ENCODE measurements at places on chromosomes 4 and X.
A peak's percentile ranks its signal among the peaks of the same experiment; 100 is the strongest.

DNA sequence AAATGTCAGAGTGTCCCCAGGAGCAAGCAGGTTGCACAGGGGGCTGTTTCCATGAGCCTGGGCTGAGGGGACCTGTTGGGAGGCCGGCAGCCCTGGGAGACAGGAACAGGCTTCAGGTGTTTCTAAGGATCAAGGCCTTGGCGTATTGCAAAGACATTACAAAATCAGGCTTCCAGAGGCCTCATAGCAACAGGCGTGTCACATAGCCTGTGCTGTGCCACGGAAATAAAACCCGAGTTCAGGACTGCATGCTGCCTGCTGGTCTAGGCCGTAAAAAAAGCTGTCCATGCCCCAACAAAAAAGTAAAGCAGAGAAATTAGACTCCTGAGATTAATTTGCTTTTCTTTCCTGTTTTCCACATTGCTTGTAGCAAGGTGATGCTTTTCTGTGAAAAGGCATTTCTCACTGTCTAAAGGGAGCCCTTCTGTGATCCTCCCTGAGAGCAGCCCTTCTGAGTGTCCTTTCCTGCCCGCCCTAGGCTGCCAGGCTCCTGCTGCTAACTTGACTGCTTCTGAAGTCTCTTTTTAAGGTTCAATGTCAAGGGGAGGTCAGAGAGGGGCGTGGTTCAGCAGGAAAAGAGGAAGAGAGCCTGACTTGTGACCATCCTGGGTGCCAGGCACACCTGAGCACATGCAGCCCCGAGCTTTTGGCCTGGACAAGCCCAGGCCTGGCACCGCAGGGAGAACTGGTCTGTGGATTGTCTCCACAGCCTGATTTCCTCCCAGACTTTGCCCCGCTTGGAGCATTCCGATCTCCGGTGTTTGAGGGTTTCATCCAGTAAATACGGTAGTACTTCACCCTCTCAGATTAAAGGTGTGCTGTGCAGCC lies 21.3 kb downstream of the SHROOM2 start:
- H3K36me3 ChIP-seq, result peaks cover 7% of the 10 kb centered on the region
- H3K4me1 ChIP-seq, result peaks cover 4% of the 10 kb centered on the region
- no peak for DNase-seq
- H3K27ac ChIP-seq, result no peak overlapping the region
- H3K4me3 ChIP-seq, result no peak overlapping the region

- no peak for DNase-seq
- no peaks in the 10 kb centered on the region for H3K36me3 ChIP-seq
- no peaks in the 10 kb centered on the region for H3K27me3 ChIP-seq
- H3K4me1 ChIP-seq, result no peaks in the 10 kb centered on the region
- H3K4me3 ChIP-seq, result no peak overlapping the region
These were observed 552.6 kb downstream of the TRIML1 start for GRCh38 chr4:188691811-188692210.

- H3K36me3 ChIP-seq, result peaks cover 40% of the 10 kb centered on the region
- H3K27me3 ChIP-seq, result no peaks in the 10 kb centered on the region
- DNase-seq, result no peak
- H3K4me1 ChIP-seq, result no peaks in the 10 kb centered on the region
These were observed 31.1 kb downstream of the CLDN22 start for GRCh38 chr4:183288955-183289354.

GRCh38 chrX:71534773-71535544 lies 2.1 kb downstream of the OGT start:
- no peaks in the 10 kb centered on the region for H3K27me3 ChIP-seq
- H3K27ac ChIP-seq, result peak overlapping the region; percentile 90
- H3K4me3 ChIP-seq, result peak overlapping the region; percentile 84
- no peaks in the 10 kb centered on the region for H3K36me3 ChIP-seq
- no peak for DNase-seq
- peaks cover 16% of the 10 kb centered on the region for H3K4me1 ChIP-seq

DNA sequence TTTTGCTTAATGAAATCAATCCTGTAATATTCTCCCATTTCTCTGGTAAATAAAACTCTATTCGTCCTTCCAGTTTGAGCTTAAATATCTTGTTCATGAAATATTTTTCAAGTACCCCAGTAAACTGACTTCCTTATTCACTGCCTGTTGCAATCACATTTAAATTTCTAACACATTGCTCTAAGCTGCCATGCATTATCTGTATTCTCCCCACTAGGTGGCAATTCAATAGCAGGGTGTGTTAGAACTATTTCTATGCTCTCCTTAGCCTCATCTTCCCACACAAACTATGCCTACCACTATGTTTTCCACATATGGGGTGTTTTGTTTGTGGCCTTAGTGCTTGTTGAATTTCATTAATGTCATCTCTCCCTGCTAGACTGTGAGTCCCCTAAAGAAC lies 377.1 kb upstream of the HS3ST1 start:
- DNase-seq, result no peak
- H3K4me3 ChIP-seq, result no peak overlapping the region

DNA sequence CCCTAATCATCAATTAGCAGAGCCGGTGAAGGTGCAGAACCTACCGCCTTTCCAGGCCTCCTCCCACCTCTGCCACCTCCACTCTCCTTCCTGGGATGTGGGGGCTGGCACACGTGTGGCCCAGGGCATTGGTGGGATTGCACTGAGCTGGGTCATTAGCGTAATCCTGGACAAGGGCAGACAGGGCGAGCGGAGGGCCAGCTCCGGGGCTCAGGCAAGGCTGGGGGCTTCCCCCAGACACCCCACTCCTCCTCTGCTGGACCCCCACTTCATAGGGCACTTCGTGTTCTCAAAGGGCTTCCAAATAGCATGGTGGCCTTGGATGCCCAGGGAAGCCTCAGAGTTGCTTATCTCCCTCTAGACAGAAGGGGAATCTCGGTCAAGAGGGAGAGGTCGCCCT lies 3.3 kb upstream of the OPN1LW start:
- peaks cover 1% of the 10 kb centered on the region for H3K27me3 ChIP-seq
- no peak overlapping the region for H3K4me3 ChIP-seq
- no peak for DNase-seq

DNA sequence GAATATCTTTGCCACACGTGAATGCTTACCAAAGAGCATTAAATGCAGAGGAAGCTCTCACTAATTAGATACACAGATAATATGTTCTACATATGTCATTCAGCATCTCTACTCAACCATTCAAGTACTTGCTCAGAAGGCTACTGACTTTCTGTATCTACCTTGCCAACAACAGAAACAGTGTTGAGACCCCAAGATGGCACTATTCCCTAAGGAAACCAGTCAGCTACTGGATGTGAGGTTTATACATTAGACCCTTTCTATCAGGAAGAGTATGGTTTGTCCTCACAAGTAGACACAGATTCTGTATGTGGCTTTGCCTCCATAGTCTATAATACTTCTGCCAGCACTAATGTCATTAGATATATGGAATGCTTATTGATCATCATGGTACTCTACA lies 443.9 kb upstream of the INTU start:
- no peaks in the 10 kb centered on the region for H3K4me1 ChIP-seq
- H3K36me3 ChIP-seq, result peaks cover 2% of the 10 kb centered on the region
- DNase-seq, result no peak
- H3K27ac ChIP-seq, result no peak overlapping the region

GRCh38 chrX:17081511-17081910 lies 135.1 kb downstream of the REPS2 start:
- no peak for DNase-seq
- H3K4me3 ChIP-seq, result no peak overlapping the region
- peaks cover 17% of the 10 kb centered on the region for H3K4me1 ChIP-seq
- no peak overlapping the region for H3K27ac ChIP-seq
- H3K27me3 ChIP-seq, result peaks cover 41% of the 10 kb centered on the region
- H3K36me3 ChIP-seq, result no peaks in the 10 kb centered on the region

DNA sequence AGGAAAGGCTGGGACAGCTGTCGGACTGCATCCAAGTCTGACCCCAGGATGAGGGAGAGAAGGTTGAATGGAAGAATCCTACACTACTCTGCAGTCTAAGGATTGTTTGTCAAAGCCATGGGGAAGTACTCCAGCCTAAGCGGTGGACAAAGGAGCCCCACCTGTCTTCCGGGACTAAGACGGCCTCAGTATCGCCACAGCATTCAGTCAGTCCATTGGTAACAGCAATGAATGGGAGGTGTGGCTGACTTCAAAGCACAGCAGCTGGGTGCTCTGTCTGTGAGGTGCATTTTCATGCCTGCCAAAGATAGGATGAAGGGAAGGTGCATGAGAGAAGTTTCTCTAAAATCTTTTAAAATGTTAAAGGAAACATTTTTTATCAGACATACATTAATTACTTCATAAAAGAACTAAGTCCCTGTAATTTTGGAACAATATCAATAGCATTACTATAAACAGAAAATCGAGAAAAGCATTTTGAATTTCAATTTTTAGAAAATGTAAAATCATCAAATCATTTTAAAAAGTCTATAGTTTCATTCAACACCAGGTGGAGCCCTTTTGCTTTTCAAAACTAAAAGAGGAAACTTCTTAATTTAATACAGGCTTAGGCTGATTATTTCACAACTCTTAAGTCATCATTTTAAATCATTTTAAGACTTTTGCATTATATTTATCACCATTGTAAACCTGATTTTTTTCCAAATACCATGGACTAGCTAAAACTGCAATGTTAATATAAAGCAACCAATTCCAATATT lies 27.6 kb upstream of the INTU start:
- H3K36me3 ChIP-seq, result no peaks in the 10 kb centered on the region
- peaks cover 19% of the 10 kb centered on the region for H3K4me1 ChIP-seq
- H3K4me3 ChIP-seq, result peak overlapping the region; percentile 18
- no peak overlapping the region for H3K27ac ChIP-seq
- peaks cover 17% of the 10 kb centered on the region for H3K27me3 ChIP-seq

GRCh38 chr4:16140879-16141249 lies 57.0 kb upstream of the PROM1 start:
- no peak overlapping the region for H3K27ac ChIP-seq
- no peak overlapping the region for H3K4me3 ChIP-seq
- H3K36me3 ChIP-seq, result no peaks in the 10 kb centered on the region
- H3K27me3 ChIP-seq, result peaks cover 3% of the 10 kb centered on the region
- DNase-seq, result no peak

DNA sequence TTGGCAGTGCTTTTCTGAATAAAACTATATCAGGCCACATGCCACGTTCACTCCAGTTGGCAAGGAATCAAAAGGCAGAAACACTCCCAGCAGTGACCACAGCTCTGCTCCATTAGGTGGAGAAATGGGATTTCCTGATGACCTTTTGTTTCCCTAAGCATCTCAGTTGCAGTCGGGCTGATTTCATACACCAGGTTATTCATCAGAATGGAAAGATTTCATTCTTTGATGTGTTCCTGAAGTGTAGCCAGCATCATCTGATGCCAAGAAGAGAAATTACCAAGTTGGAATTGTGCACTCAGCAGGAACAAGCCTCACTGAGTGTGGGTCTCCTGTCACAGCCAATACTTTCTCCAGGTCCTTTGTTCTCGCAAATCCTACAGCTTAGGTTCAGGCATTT lies 193.7 kb downstream of the SPATA18 start:
- DNase-seq, result no peak
- H3K4me1 ChIP-seq, result peaks cover 29% of the 10 kb centered on the region
- no peaks in the 10 kb centered on the region for H3K36me3 ChIP-seq
- no peaks in the 10 kb centered on the region for H3K27me3 ChIP-seq

GRCh38 chrX:120111611-120112010 lies 4.1 kb downstream of the RHOXF1 start:
- H3K4me3 ChIP-seq, result no peak overlapping the region
- no peak overlapping the region for H3K27ac ChIP-seq
- peaks cover 2% of the 10 kb centered on the region for H3K36me3 ChIP-seq
- H3K4me1 ChIP-seq, result no peaks in the 10 kb centered on the region

DNA sequence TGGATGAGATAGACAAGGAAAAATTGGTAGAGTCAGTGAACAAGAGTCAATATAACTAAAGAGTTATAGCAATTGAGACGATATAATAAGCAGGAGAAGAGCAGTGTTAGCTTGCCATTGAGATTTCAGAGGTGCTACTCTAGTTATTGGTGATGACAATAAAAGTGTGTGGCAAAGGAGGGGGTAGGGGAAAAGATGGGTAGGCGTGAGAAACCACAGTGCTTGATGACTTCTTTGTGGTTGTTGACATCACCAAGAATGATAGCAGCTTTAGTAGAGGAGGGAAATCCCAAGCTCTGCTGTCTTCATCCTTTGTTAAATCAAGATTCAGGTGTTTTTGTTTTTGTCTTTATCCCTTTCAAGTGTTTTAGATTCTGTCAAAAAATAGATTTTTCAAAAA lies 179.9 kb upstream of the PPP3CA start:
- H3K4me1 ChIP-seq, result no peaks in the 10 kb centered on the region
- no peak for DNase-seq
- H3K27me3 ChIP-seq, result no peaks in the 10 kb centered on the region
- no peaks in the 10 kb centered on the region for H3K36me3 ChIP-seq
- no peak overlapping the region for H3K4me3 ChIP-seq

GRCh38 chr4:46508216-46508615 lies 118.3 kb upstream of the GABRA2 start:
- no peaks in the 10 kb centered on the region for H3K27me3 ChIP-seq
- H3K27ac ChIP-seq, result no peak overlapping the region
- no peaks in the 10 kb centered on the region for H3K36me3 ChIP-seq
- no peaks in the 10 kb centered on the region for H3K4me1 ChIP-seq
- DNase-seq, result no peak

DNA sequence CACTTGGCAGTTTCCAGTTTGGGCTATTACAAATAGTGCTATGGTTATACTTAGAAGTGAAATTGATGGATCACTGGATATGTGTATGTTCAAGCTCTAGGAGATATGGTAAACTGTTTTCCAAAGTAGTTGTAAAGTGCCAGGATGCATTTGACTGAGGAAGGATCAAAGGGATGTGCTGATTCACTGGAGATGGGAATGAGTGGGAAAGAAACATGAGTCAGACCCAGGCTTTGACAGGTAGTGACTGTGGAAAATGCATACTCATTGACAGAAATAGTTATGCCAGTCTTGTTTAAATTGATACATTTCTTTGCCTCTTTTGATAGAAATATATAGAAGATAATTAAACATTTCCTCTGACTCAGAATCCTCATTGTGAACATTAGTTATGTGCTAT lies 77.9 kb downstream of the CEP135 start:
- H3K27me3 ChIP-seq, result no peaks in the 10 kb centered on the region
- H3K4me3 ChIP-seq, result no peak overlapping the region

GRCh38 chrX:109844986-109845385 lies 111.9 kb upstream of the ACSL4 start:
- H3K27me3 ChIP-seq, result no peaks in the 10 kb centered on the region
- H3K4me3 ChIP-seq, result no peak overlapping the region
- no peak overlapping the region for H3K27ac ChIP-seq

GRCh38 chrX:127726227-127726626 lies 326.0 kb downstream of the ACTRT1 start:
- H3K27ac ChIP-seq, result no peak overlapping the region
- H3K27me3 ChIP-seq, result no peaks in the 10 kb centered on the region
- no peak overlapping the region for H3K4me3 ChIP-seq
- H3K36me3 ChIP-seq, result no peaks in the 10 kb centered on the region
- no peak for DNase-seq

DNA sequence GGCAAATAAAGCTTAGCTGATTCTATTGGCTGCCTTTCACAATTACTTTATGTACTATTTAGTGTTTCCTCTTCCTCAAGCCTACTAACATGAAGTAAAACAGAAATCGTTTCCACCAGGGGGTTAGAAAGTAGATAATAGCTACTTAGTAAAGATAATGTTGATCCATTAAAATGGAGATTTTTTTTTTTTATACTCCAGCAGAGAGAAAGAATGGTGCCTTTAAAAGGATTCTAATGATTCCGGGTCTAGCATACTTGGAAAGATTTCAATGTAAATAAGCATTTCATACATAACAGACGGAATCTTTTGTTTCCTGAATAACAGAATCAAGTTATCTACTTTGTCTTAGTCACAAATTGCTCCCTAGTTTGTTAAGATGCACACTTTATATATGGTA lies 37.1 kb downstream of the GK start:
- no peak for DNase-seq
- peaks cover 1% of the 10 kb centered on the region for H3K4me1 ChIP-seq
- no peaks in the 10 kb centered on the region for H3K27me3 ChIP-seq
- H3K36me3 ChIP-seq, result peaks cover 4% of the 10 kb centered on the region
- no peak overlapping the region for H3K4me3 ChIP-seq
